ENCODE measurements at places on chromosomes 7 and 10. TPM values are rescaled to one million over a fixed set of nuclear protein-coding genes. Genes with fewer than 3 reads are reported as not detected.

The NEUROD6 gene
- not detected for total RNA-seq

GRCh38 chr10:129258283-129258923 is 208.6 kb upstream of the MGMT start:
- DNase-seq: no peak

DNA sequence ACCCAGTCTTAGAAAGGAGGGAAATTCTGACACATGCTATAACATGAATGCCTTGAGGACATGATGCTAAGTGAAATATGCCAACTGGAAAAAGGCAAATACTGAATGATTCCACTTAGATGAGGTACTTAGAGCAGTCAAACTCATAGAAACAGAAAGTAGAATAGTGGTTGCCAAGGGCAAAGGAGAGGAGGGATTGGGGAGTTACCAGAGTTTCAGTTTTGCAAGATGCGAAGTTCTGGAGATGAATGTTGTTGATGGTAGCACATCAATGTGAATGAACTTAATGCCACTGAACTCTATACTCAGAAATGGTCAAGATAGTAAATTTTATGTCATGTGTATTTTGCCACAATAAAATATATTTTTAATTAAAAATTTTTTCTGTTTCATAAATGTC is 38.9 kb downstream of the DRGX start:
- no peak for DNase-seq

- DNase-seq: no peak
Measured at GRCh38 chr10:113920875-113921274, 66.4 kb downstream of the NHLRC2 start.

DNA sequence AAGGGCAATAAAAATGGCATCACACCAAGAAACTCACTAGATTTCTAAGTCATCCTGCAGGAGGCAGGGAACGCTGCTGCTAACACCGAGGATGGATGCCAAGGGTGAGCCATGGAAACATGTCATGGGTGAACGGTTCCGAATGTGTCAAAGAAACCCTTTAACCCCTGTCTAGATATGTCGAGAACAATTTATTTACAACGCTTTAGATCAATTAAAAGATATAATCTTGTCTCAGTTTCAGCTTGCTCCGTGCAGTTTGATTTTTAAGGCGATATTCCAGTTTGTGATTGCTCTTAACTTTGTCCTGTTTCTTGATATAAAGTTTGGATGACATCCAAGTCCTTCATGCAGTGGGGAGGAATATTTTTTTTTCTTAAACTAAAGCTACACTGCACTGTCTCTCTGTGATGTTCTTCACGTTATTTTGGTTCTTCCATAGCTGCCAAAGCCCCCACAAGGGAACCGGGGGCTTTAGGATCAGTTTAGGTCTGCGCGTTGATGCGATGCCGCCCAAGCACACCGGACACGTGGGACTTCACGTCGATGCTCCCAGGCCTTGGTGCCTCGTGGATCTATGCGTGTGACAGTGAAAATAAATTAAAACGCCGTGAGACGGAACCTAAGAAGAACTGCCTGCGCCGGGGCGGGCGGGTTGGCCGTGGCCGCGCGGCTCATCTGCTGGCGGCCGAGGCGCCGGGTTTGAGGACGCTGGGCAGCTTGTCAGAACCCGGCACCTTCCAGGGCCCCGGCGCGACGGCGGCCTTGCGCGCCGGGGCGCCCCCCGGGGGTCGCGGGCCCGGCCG is 220.3 kb downstream of the PHTF2 start:
- DNase-seq: peak; percentile 59

DNA sequence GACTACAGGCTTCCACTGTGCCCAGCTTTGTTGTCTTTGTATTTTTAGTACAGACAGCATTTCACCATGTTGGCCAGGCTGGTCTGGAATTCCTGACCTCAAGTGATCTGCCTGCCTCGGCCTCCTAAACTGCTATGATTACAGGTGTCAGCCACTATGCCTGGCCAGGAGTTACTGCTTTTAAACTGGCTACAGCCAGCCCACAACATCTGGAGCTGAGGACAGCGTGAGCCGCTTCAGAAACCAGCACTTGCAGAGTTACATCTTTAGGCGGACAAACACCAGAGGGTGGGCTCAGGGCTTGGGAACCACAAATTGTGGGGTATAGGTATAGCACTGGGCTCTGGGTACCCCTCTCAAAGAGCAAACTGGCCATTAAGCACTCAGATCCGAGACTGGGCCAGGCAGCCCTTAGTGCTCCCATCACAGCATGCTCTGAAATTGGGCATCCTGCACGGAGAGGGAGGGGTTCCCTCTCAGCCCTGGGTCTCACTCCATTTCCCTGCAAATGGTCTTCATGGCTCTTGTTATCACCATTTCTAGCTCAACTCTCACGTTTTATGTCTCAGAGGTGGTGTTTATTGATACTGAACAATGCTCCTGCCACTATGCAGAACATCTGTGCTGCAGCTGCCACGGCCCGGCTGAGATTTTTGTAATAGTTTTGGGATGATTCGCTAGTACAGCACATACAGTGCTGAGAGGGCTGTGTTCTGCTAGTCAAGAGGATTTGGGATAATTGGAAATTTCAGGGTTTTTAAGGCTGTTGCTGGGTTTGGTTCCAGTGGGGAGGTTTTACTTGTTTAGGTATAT is 146.4 kb upstream of the LYZL2 start:
- no peak for DNase-seq

The SFXN2 gene
- 27.6 TPM for total RNA-seq
